Neuronal stem cell (in vitro differentiated cells): ENCODE measurements at places on chromosomes 16 and 17.

DNA sequence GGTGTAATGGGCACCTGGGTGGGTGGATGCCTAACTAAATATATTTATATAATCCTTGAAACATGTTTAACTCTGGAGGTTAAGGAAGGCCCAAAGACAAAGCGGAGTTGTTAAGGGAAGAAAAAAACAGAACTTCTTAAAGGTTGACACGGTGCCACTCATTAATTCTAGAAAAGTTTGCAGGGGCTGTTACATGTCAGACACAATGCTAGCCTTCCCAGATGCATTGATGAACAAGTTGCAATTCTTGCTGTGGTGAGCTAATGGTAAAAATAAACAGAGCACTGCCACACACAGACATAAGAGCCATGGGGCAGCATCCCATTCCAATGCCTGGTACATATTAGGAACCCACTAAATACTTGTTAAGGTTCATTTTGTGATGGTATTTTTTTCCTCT lies 109.5 kb downstream of the CDH13 start:
- no peak for DNase-seq

DNA sequence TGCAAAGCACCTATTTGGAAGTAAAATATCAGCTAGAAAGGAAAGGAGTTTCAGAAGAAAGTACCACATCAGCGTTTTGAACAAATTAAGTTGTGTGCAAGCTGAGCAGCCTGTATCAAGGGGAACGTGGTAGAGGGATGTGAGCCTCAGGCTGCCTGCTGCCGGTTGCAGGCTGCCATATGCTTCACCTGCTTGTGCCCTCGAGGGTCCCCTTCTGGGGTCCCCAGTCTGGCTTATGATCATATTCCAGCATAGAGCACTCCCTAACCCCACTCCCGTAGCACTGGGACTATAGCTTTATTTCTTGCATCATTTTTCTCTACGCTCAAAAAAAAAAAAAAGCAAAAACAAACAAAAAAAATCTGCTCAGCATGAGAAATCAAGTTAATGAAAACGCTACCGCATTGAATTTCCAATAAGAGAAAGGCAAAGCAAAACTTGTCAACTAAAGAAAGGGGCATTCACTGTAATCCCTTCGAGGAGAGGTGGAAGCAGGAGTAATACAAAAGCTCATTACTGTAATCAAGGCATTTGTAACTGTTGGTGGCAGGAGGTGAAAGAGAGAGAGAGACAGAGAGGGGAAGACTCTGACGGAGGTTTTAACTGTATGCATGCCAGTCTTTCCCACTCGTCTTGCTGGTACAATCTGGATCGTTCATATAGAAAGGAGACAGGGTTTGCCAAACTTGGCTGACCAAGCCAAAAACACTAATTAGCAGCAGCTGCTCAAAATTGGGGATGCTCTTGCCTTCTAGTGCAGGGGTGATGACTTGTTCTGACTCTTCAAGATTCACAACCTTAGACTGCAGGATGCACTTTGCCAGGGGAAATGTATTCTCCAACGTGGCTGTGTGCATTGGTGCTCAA lies 258.2 kb upstream of the HSBP1 start:
- no peak for DNase-seq

GRCh38 chr17:77209330-77209748 lies 68.6 kb downstream of the SEC14L1 start:
- DNase-seq = no peak

GRCh38 chr16:88342491-88342890 lies 40.3 kb upstream of the ZNF469 start:
- no peak for DNase-seq

DNA sequence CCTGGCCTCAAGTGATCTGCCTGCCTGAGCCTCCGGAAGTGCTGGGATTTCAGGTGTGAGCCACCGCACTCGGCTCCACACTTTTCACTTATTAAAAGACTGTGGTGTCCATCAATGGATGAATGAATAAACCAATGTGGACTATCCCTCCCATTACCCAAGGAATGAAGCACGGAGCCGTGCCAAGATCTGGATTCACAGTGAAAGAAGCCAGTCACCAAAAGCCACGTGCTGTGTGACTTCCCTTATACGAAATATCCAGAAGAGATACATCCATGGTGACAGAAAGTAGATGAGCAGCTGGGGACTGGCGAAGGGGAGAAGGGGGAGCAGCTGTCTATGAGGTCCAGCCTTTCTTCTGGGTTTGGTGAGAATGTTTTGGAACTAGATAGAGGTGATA lies 48.2 kb upstream of the STH start:
- DNase-seq = no peak

DNA sequence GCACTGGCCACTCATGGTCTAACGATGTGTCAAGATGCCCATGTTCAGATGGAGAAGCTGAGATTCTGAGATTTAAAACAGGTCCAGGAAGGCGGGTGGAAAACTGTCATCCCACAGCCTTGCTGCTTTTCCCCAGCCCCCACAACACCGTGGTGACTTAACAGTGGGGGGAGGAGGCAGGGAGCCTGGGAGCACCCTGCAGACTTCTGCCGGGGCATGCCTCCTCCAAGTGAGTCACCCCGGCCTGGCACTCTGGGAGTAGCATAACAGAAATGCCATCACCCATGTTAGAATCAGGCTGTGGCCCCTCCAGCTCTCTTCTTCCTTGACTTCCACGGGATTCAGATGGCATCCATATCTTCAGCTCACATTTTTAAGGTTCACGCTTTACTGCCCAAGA lies 164.8 kb downstream of the CBLN1 start:
- DNase-seq = no peak

- DNase-seq = no peak
Measured at GRCh38 chr16:51134269-51134812, 16.7 kb downstream of the SALL1 start.

- DNase-seq = no peak
Measured at GRCh38 chr16:974611-975261, 4.0 kb upstream of the LMF1 start.

GRCh38 chr16:86926181-86927094 lies 348.1 kb downstream of the FOXL1 start:
- no peak for DNase-seq

DNA sequence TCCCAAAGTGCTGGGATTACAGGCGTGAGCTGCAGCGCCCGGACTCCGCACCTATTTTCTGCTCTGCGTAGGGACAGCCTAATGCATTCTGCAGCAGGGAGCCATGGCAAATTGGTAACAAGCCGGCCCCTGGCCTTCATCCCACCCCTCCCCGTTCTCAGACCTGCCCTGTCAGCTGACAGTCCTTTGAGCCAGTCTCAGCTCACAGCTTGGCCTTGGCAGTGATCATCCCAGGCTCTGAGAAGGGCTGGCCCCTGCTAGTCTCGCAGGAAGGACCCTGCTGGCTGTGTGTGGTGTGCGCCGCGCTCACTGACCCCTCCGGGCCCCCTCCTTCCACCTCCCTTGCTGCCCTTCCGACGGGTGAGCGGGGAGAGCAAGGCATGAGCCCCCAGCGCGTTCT lies 10.3 kb upstream of the NPTX1 start:
- no peak for DNase-seq

- no peak for DNase-seq
Measured at GRCh38 chr17:62085511-62086408, 20.7 kb upstream of the MED13 start.

- DNase-seq = no peak
Measured at GRCh38 chr17:18225642-18226283, 328 bp downstream of the LLGL1 start.

DNA sequence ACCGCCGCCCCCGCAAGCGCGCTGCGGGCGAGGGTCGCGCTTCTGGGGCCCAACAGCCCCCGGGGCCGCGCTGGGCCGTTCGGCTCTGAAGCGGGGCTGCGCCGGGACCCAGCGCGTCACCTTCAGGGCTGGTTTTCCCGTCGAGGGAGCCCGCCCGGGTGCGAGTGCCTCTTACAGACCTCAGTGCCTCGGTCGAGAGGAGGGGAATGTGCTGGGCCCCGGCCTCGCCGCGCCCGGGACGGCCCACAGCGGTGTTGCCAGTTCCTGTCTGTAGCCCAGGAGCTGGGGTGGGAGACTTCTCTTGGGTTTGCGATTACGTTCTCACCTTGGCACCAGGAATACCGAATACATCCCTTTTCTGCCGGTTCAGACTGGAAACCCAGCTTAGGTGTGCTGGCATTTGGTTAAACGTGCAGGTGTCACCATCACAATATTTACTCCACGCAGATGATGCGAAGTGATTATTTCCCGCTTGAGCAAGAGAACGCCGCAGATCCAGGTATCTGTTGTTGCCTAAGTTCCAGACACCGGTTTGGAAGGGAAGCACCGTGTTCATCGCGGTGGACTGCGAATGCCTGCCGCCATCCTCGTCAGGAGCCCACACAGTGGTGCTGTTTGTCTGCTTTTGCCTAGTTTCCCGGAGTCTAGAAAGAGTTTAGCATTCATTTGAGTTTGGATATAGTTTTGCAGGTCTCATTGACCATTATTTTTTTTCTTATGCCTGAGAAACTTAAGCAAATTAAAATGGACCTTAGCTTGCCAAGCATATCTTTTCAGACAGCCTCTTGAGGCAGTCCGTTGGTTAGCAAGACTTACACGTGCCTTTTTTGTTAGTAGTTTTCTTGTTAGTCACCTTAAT lies 914 bp downstream of the MAP1LC3B start:
- DNase-seq = peak; percentile 21

DNA sequence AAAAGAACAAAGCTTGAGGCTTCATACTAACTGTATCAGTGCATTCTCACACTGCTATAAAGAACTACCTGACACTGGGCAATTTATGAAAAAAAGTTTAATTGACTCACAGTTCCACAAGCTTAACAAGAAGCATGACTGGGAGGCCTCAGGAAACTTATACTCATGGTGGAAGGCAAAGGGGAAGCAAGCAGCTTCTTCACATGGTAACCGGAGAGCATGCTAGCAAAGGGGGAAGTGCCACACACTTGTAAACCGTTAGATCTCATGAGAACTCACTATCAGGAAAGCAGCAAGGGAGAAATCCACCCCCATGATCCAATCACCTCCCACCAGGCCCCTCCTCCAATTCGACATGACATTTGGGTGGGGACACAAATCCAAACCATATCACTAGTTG lies 25.3 kb downstream of the CTRB2 start:
- DNase-seq = no peak
